AG08395 (cell line): ENCODE measurements at places on chromosomes 6 and 20.

DNA sequence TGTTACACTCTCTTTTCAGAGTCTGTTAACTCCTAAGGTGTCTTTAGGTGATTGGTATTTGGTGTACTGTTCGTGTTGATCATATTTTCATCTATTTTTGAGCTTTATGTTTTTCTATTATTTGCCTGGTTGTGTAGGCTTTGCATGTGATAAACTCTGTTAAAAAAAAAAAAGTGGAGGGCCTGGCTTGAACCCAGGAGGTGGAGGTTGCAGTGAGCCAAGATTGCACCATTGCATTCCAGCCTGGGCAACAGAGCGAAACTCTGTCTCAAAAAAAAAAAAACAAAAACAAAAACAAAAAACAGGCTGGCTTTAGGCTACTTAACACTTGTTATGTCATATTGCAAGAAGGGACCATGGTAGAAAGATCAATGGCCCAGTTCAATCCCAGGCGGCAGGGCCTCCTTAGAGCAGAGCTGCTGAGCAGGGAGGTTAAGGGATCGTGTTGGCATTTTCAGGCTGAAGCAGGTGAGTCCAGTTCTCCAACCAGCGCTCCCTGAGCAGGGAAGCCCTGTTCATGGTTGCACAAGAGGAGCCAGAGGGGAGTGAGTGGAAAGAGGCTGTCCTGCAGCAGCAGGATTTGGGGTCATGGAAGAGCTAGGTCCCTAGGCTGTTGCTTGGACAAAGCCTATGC, 8.5 kb downstream of the PYGB start:
- no peak for DNase-seq

GRCh38 chr6:32836873-32837272, 1.7 kb downstream of the TAP2 start:
- no peak for DNase-seq

DNA sequence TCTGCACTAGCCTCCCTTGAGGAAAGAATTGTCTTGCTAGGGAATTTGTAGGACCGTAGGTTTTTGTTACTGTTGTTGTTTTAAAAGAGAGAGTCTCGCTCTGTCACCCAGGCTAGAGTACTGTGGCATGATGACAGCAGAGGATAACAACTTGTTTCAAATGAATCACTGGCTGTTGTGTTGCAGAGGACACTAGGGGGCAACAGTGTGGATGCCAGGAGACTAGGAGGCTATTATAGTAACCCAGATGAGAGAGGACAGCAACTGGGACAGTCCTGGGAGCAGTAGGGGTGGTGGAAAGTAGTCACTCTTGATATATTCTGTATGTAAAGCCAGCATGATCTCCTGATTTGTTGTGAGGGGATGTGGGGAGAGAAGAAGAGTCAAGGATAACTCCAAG, 41.8 kb upstream of the LAMA4 start:
- peak; percentile 76 for DNase-seq

GRCh38 chr6:139108378-139108777, 26.5 kb upstream of the HECA start:
- DNase-seq: no peak

DNA sequence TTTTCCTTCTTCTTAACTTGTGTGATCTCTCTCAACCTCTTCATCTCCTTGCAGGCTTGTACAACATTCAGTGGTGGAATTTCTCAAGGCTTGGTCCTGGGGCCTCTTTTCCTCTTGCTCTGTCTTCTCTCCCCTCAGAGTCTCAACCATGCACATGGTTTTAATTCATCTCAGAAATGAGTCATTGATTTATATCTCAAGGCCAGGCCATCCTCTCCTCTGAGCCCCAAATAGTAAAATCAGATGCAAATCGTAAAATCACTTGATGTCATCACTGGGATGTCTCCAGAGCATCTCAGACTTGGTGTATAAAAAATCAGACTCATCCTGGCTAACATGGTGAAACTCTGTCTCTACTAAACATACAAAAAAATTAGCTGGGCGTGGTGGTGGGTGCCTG, 85.0 kb downstream of the FNDC1 start:
- peak; percentile 40 for DNase-seq

DNA sequence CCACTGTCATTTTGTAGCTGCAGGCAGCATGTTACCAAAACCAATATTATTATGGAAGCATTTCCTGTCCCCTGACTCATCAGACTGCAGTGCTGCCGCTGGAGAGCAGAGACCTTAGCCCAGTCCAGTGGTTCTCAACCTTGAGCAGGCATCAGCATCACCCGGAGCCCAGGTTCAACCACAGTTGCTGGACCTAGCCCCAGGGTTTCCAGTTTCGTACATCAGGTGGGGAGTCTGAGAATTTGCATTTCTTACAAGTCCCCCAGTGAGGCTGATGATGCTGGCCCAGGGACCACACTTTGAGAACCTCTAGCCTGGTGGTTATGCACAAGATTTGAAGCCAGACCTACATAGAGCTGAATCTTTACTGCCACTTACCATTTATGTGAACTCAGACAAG, 47.3 kb downstream of the LY86 start:
- DNase-seq: no peak

DNA sequence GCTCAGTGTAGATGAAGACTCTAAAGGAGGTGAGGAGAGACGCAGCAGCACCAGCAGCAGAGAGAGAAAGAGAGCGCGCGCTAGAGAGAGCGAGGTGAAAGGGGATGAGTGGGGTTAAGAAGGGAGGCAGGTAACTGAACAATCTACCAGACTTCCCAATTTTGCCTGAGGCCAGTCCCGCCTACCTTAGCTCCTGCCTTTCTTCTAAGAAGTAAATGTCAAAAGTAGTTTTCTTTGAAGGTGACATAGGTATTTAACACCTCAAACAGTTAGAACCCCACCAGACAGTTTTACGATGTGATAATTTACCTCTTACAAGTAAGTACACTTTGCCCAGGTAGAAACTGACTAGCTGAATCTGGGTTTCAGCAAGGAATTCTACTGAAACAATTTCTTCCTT, 132.0 kb upstream of the EEF1E1 start:
- DNase-seq: no peak

GRCh38 chr6:105593805-105594671, 191.2 kb upstream of the PREP start:
- DNase-seq: no peak

DNA sequence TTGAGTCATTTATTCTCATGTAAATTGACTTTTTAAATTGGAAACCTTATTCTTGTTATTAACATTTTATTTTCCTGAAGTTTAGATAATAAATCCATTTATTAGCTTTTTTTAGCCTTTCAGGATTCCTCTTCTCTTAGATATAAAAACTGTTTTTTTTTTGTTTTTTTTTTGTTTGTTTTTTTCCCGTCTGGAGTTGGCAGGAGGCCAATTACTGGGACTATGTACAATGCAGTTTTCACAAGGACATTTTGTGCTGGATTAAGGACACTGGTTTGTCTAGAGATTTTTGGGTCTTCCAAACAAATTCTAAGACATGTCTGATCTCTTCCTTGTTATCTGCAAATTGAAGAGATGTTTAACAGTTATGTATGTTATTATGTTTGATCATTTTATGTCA, 1.3 kb downstream of the BTNL2 start:
- DNase-seq: no peak

DNA sequence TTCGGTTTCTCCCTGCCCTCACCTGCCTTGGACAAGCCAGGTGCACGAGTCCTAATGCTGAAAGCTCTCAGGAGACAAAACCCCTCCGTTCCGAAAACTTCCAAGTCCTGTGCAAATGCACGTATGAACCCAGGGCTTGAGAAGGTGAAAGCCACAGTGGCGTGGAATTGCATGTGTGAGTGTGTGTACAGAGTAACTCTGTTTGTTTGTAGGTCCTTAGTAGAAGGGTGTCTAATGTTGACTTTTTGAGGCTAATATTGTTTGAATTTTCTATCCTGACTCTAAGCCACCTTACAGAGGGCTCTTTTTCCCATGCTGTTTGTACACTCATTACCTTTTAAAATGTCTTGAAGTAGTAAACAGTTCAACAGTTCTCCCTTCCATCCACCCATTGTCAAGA, 129.1 kb downstream of the FOXA2 start:
- DNase-seq: no peak

DNA sequence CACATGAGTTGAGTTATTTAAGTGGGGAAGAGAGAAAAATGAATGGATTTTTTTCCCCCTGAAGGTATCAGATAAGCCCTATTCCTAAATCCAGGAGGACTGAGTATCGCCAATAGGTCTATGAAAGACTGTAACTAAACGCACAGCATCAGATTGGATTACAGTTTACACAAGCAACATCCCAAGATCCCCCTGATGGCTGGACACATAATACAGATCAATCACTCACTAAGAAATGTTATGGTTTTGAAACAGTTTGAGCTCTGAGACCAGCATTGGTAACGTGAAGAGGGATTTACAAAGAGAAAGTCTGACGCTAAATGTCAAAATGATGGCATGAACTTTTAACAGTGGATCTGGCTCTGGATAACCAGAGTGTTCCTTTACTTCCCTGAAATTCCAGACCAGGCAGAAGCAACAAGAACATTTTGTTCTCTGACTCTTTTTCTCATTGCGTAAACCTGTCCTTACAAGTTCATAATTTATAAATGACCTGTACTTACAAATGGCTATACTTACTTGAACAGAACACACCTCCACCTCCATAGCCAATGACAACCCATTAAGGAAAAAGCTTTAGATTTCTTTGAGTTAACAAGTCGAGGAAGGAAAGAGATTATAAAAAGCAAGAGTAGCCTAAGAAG, 131.8 kb upstream of the BEND3 start:
- no peak for DNase-seq

GRCh38 chr6:142296975-142297604, 4.7 kb upstream of the ADGRG6 start:
- no peak for DNase-seq

GRCh38 chr6:26029857-26030653, 57.2 kb upstream of the HFE start:
- DNase-seq: no peak

DNA sequence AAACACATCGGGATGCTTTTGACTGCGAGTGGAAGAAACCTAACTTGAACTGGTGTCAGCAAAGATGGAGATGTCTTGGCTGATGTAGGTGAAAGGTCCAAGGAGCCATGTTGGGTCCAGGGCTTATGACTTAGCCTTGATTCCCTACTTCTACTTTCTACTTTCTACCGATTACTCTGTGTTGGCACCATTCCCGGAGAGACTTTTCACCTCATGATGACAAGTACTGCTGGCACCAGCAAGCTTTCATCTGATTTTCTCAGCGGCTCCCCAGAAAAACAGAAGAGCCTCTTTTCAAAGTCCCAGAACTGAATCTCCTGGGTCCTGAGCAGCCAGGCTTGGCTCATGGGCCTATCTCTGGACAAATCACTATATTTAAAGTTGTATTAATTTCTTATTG, 4.9 kb upstream of the EDN3 start:
- DNase-seq: no peak

- DNase-seq: no peak
Observed at GRCh38 chr20:40519918-40520317, 169.1 kb downstream of the MAFB start.

DNA sequence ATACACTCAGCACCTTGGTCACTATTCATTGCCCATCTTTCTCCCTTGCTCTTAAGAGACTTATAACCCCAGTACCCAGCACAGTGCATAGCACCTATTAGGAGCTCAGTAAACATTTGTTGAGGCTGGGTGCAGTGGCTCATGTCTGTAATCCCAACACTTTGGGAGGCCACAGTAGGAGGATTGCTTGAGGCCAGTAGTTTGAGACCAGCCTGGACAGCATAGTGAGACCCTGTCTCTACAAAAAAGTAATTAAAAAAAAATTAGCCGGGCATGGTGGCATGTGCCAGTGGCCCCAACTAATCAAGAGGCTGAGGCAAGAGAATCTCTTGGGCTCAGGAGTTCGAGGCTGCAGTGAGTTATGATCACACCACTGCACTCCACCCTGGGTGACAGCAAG, 8.2 kb upstream of the EIF2S2 start:
- DNase-seq: no peak

- no peak for DNase-seq
Observed at GRCh38 chr6:99416226-99416625, 8.9 kb downstream of the PNISR start.

- no peak for DNase-seq
Observed at GRCh38 chr6:105320271-105320670, 82.6 kb downstream of the PREP start.

DNA sequence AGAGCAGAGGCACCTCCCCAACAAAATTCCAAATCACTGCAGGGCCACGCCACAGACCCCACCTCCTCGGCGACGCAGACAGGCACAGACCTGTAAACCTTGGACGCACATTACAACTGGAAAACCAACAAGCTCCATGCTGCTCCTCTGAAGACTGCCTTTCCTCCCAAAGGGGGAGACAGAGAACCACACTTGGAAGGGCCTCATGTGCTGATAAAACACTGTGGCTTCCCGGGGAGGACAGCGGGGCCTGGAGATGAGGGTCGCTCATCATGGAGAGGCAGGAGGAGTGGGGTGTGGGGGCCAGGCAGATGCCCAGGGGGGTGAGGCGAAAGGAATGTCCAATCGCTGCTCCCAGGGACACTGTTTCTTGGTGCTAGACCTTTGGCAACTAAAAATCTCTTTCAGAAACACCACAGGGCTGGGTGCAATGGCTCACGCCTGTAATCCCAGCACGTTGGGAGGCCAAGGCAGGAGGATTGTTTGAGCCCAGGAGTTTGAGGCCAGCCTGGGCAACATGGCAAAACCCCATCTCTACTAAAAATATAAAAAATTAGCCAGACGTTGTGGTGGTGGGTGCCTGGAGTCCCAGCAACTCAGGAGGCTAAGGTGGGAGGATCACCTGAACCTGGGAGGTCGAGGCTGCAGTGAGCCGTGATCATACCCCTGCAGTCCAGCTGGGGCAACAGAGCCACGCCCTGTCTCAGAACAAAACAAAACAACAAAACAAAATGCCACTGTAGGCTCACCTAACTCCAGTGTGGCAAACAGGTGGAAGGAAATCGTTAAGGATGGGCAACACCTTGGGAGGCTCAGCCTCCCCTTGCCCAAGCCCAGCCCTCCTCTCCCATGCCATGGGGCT, 53.8 kb downstream of the ABHD12 start:
- DNase-seq: peak; percentile 20

DNA sequence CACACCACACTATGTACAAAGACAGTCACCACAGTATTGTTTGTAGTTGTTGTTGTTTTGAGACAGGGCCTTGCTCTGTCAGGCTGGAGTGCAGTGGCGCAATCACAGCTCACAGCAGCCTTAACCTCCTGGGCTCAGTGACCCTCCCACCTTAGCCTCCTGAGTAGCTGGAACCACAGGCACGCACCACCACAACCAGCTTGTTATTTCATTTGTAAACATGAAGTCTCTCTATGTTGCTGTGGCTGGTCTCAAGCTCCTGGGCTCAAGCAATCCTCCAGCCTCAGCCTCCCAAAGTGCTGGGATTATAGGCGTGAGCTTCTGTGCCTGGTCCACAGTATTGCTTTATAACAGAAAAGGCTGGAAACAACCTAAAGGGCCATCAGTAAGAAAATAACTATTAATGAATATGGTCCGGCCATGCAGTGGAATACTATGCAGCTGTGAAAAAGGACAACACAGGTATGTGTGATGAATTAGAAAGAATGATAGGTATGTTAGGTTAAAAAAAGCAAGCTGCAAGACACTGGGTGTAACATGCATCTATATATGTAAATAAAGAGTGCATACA, 30.0 kb upstream of the PTGIS start:
- DNase-seq: no peak

DNA sequence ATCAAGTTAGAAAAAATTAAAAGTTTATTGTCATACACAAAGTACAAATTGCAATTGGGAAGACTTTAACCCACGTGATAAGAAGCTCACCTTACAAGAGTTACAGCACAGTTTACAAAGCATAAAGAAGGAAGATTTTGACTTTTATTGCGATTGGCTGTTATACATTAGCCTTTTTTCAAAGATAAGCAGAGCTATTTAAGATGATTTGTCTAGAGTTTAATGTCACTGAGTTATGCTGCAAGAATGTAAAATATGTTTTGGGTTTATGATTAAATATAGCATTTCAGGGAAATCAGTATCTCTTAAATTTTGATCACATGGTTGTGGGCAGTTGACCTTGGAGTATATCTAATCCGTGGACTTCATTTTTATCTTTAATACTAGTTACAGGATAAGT, 664.2 kb upstream of the PTCHD4 start:
- DNase-seq: no peak
